CD4-positive, alpha-beta T cell treated with Interleukin-1 beta for 1 hour (primary cell): ENCODE measurements at places on chromosomes 5 and 9.

DNA sequence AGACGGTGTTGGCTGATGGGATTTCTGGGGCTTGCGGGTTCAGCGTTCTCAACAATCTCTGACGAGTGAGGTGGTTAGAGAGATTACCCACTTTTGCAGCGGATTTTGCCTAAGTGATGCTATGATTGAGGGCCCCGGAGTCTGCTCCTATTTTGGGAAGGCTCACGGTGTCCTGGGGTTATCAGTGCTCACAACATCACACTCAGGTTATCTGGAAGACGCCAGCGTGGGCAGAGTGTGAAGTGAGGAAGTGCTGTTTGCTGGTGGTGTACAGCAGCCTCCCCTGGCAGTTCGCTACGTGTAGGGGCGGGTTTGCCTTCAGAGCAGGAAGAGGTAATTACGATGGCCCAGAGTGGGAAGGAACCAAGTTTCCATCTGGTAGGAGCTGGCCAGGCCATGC lies 341.2 kb upstream of the IRX2 start:
- no peak for DNase-seq

GRCh38 chr5:89277816-89278215 lies 394.8 kb upstream of the MEF2C start:
- no peak for DNase-seq

DNA sequence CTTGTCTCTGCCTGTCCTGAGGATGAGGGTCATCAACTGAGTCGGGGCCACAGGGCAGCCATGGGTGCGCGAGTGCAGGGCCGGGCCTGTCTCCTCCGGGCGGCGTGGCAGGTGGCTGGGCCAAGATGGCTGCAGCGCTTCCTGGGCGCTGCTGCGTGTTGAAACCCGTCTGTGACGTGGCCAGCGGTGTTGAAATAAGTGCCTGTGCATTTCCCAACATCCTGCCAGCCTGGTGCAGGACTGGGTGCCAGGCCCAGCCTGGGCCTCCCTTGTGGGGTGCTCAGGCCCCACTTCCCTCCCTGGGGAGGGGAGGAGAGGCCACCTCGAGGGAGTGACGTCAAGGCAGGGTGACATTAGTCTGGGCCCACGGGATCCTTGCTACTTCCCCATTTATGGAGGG lies 45.5 kb downstream of the RXRA start:
- peak; percentile 31 for DNase-seq

DNA sequence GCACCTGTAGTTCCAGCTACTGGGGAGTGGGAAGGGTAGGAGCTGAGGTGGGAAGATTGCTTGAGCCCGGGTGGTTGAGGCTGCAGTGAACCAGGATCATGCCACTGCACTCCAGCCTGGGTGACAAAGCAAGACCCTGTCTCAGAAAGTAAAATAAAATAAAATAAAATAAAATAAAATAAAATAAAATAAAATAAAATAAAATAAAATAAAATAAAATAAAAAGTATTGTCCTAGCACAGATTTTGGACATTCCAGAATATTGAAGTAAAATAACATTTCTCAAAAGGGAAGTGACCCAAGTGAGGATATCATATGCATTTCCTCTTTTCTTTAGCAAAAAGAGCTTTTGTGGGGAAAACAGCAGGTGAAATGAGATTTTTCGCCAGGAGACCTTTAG lies 83.5 kb downstream of the TMEM174 start:
- DNase-seq: no peak
